ENCODE measurements at places on chromosomes 6 and 20.

GRCh38 chr20:48716086-48716485 is 111.7 kb downstream of the PREX1 start:
- DNase-seq = no peak

DNA sequence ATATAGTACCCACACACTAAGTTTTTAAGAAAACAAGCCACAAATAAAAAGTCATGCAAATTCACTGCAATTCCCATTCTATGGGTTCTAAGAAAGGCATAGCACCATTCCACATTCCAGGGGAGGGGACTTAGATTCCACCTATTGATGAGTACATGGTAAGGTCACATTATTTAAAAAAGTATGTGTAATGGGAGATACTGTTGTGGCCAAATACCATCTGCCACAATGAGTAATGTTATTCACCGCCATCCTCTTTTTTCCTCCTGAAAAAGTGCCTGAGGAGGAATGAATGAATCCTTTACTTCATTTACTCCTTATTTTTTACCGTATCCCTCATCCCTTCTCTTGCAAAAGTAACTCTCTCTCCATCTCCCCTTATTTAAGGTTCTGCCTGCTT is 27.0 kb upstream of the ADGRF1 start:
- DNase-seq = peak; percentile 25

- peak; percentile 37 for DNase-seq
Measured at GRCh38 chr20:41171736-41172295, 34.5 kb downstream of the PLCG1 start.

DNA sequence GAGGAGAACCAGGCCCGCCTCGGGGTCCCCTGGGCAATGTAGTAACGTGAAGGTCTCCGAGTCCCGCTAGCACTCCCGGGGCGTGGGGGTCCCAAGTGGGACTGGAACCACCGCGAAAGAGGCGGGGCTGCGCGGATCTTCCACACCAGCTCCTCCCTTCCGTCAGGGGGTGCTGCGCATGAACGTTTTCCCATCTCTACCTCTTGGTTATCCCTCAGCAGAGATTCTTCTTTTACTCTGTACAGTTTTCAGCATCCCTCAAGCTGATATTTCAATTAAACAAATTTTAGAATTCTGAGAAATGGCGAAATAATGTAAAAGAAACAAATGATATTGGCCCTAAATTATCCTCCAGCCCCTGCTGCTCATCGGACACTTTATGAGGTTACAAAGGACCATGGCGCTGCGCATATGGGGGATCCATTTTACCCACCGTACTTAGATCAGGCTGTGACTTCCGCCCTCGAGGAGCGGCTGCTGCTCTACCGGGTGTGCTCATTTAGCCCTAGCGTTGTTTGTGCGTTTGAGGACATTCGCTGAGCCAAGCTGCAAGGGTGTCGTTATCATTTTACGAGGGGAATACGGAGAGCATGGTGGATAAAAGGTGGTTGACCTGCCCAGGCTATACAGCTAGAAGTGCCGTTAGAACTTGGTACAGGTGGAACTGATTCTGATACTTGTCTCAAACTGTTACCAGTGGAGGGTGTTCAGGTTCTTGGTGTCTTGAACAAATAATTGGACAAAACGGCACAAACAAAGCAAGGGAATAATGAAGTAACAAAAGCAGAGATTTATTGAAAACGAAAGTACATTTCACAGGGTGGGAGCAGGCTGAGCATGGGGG is 75.2 kb upstream of the CHD6 start:
- DNase-seq = peak; percentile 88

DNA sequence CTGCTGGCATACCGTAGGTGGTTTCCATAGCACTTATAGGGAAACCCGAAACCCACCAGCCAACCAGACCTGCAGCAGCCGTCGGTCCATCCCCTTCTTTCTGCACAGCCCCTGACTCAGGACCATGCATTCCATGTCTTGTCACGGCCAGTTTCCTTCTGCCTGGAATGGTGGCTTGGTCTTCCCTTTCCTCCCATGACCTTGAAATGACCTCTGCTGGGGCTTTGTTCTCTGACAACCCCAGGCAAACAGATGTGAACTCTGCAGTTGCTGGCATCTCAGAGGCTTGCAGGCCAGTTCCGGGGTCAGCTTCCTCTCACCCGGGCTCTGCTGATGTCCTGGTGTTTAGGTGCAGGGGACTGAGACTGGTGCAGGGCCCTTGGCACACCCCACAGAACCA is 250.8 kb downstream of the SMOC2 start:
- no peak for DNase-seq

DNA sequence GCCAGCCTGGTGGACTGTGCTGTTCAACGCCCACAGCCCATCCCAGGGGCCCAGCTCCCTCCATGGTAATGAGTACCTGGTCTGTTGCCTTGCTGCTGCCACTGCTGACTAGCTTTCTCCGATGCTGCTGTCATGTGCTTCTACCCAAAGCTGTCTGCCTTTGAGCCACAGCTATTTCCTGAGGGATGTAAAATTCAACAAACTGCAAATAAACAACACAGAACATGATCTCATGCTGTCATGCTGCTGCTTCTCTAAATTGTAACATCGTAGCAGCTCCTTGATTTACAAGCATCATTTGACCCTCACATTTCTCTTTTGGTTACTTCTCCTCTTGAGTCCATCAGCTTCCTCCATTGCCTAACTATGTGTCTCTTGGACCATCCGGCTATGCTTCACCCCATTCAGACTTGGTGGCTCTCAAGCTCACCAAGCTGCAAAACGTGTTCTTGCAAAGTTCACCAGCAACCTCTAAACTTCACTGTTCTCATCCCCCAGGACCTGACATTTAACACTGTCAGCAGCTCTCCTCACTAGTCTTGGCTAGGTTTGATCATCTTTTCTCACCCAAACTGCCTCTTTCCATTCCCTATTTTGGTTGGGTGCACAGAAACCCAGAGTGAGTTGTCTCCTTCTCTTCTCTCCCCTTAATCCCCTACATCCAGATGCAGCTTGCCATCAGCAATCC is 54.6 kb downstream of the FYN start:
- DNase-seq = peak; percentile 61

DNA sequence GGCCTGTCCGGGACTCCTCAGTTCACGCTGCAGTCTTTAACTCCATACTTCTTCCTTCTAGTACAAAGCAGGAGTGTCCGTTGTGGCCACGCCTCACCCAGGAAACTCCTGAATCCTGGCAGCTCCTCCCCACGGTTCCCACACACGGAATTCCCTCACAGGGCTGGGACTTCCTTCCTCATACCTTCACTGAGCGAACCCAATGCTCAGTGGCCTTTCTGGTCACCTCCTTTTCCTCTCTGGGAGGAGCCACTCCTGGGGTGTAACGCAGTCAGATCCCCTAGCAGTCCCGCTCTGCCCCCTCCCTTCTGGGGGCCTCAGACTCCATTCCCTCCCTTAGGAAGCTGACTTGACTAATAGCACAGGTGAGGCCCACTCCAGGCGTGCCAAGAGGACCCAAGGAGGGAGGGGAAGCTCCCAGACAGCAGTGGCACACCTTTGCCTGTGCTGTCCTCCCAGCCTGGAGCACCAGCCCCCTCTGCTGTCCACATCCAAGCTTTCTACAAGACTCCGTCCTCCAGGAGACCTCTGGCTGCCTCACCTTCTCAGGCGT is at the start of gene SLC52A3:
Gene SLC52A3 (minus strand): TSS at position 75 of the 553 bp plus-strand sequence. CDS start 2,726 bp downstream, outside the sequence.
- DNase-seq = peak; percentile 79

- DNase-seq = peak; percentile 90
Measured at GRCh38 chr6:154653853-154654252, 79.4 kb upstream of the SCAF8 start.

DNA sequence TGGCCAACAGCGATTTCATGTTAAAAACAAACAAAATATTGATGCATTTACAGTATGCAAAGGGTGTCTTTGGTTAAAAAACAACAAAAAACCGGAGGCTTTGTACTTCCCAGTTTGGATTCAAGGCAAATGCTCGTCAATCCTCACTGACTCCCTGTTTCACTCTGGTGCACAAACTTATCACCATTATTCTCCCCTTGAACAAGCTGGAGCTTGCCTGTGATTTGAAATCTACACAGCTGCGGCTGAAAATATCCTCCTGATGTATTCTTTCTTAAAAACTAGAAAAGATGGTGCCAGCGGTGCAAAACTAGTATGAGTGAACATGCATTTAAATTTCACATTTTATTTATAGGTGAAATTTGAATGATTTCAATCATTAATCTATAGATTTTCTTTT is 3.3 kb downstream of the PERP start:
- no peak for DNase-seq

DNA sequence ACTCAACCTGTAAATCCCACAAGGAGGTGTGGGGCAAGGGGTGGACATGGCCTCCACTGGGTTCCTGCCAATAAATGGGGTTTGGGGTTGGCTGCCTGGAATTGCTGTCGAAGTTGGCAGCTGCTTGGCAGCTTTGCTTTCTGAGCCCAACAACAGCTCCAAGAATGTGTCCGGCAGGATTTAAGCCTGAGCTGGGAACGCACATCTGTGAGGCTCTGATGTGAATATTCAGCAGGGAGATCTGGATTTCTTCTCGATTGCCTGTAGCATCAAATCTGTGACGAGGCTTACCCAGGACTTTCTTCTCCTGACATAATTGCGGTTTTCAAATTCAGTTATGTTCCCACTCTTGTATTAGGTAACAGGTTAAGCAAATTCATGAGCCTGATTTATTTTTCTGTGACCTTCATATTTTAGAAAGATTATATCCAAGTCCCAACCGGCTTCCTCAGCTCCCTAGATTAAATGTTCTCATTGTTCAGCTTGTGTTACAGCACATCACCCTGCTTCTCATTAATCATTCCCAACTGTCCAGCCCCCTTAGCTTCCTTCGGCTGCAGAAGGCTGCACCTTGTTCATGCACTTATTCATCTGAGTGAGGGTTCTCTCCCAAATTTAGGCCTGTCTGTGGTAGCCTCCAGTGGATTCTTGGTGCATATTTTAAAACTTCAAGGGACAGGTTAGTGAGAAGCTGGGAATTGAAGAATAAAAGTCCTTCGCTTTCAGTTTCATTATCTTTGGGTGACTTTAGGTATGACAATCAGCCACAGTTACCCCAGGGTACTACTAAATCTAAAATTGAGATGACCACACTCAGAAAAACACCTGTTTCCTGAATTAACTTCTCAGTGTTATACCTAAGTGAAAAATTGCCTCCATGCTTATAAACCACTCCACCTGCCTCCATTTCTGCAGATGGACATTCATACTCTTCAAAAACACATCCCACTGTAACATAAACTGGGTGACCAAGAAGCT is 310.0 kb downstream of the ESR1 start:
- DNase-seq = no peak
